ENCODE measurements at places on chromosomes 3 and 15.

- no peak for DNase-seq
Observed at GRCh38 chr3:121817753-121818152, 17.1 kb downstream of the IQCB1 start.

- DNase-seq, result no peak
Observed at GRCh38 chr15:83446417-83446816, 724 bp upstream of the SH3GL3 start.

DNA sequence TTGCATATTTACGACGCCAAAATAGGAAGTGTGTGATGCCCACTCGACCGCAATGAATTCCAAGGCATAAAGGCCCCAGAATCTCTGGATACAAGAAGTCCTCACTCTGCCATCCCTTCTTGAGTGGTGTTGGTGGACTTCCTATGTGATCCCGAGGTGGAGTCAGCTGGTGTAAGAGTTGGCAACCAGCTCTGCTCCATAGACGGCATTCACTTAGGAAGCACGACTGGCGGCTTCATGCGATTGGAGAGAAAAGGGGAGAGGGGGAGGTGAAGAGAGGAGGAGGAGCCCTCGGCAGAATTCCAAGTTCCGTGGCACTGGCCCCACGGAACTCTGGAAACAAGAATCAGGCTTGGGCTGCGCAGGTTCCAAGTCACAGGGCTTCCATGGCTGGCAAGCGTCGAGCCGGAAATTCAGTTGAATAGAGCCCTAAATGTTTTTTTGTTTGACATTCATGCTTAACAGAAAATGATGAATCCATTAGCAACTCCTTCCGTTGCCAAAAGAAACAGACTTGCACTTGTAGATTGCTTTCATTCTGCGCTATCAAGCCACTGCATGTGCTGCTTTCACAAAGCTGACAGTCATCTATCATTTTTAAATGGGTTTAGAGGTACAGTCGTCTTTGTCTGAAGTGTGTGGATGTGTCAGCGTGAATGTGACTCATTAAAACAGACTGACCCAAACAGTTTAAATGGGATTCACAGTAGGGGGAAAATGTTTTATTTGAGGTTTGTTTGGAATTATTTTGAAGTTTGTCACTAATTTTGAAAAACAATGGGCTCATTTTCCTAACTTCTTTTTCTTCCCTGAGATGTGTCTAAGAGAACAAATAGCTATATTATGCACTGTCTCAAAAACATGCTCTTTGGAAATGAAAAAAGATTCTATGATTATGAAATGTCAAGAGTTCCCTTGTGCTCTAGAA lies 428.3 kb upstream of the ATP11B start:
- DNase-seq, result no peak

DNA sequence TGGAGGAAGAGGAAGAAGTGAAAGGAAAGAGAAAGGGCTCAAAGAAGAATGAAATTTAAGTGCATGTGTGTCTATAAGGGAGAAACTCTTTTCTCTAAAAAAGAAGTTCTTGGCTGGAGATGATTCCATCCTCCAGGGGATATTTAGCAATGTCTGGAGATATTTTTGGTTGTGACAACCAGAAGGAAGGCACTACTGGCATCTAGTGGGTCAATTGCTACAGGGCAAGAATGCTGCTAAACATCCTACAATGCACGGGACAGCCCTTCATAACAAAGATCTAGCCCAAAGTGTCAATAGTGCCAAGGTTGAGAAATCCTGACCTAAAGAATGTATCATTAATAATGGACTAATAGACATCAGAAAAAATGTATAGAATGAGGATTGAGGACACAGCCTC lies 57.4 kb upstream of the ST3GAL6 start:
- no peak for DNase-seq

DNA sequence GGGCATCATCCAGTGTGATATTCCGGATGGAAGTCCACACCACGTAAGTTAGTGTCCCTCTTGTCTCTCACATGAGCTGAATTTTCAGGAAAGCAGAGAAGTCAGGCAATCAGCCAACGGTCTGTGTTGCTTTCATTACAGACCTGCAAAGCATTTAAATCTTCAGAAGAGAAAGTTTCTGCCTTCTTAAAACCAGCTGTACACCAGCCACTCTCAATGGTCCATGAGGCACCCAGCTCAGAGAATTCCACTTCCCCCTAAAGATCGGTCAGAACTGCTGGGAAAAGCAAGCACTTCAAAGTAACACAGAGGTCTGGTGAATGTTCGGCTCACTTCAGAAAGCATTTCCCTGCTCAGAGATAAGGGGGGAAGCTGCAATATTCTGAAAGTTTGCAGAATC lies 903.7 kb downstream of the EPHA3 start:
- no peak for DNase-seq

DNA sequence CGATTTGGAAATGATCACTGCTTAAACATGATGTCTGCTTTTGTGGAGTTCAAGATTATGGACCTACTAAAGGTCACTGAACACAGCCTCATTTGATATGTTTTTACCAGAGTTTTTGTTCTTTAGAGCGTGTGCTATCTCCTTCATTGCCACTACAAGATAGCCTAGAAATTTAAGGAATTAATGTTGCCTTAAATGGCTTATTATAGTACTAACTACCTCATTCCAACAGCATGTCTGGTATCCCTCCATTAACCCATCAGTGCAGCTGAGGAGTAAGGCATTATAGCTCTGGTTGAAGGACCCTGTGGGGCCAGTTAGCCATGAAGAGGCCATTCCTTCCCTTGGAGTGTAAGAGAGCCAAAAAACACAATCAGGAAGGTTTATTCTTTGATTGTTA lies 2.3 kb upstream of the FAM43A start:
- DNase-seq, result no peak

DNA sequence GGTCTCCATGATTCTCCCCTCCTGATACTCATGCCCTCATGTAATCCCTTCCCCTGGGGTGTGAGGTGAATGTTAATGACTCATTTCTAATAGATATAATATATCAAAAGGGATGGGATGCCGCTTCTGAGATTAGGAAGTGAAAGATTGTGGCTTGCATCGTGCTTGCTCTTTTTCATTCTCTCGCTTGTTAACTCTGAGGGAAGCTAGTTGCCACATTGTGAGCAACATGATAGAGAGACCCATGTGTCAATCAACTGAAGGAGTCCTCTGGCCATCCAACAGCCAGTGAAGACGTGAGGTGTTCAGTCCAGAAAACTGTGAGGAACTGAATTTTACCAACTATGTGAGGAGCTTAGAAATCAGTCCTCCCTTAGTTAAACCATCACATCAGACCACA lies 28.9 kb upstream of the DRD3 start:
- DNase-seq, result no peak

DNA sequence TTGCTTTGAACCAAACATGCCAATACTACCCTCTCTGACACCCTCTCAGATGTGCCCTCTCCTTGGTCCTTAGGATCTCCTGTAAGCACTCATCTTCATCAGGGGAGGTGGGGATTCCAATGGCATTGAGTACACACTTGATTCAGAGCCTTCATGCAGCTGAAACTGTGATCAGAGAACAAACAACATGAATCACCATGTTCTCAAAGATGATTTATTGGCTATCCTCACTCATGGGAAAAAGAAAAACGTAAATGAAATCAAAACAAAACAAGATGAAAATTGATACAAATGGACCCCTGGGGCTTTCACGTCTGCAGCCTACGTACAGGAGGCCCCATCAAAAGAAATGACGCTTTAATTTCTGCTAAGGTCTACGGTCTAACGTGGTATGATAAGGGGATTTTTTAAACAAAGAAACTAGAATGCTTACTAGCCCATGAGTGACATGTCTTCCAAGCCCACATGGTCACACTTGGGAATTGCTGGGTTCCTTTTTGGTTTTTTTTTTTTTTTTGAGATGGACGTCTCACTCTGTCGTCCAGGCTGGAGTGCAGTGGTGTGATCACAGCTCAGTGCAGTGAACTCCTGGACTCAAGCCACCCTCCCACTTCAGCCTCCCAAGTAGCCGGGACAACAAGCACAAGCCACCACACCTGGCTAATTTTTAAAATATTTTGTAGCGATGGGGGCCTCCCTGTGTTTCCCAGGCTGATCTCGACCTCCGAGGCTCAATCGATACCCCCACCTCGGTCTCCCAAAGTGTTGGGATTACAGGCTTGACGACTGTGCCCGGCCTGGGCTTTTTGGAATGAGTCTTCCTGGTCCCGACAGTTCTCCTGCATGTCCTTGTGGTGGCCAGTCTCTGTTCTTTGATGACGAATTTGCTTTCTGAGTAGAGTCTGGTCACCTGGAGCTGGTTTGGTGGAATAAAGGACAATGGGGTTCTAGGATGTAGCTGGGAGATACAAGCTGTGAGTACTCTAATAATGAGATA lies 202.6 kb downstream of the XXYLT1 start:
- no peak for DNase-seq

DNA sequence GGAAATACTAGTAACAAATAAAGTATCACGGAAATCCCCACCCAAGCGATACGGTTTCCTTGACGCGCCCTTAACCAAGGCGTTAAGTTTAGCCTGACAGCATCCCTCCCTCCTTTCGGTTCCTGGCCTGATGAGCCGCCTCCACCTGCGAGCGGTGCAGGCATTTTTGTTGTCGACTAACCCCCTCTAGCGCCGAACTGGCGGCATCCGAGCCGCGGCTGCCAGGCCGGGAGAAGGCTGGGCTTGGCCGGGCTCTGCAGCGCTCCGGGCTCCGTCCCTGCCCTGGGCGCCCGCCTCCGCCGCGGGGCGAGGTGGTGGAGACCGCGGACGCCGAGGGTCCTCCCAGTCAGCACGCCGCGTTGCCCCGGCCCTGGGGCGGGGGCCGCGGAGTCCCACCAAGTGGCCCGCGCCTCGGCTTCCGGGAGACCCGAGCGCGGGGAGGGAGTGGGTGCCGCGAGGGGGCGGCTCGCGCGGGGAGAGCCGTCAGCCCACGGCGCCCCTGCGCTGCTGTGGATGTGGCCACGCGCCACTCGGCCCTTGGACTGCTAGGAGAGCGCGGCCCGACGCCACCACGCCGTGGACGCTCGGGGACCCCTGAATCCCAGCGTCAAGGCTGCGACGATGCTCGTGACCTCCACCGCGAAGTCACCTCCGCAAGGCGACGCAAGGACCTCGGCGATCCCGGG lies 1.1 kb upstream of the EPHA6 start:
- peak; percentile 61 for DNase-seq

DNA sequence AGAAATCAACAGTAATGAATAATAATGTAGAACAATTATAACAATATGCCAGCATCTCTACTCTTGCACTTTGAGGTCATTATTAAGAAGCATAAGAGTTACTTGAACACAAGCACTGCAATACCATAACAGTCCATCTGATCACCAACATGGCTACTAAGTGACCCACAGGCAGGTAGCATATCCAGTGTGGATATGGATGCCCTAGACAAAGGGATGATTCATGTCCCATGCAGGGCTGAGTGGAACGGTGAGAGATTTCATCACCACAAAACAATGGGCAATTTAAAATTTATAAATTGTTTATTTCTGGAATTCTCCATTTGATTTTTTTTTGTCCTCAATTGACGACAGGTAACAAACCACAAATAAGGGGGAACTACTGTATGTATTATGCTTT lies 107.7 kb upstream of the TSC22D2 start:
- DNase-seq, result no peak

DNA sequence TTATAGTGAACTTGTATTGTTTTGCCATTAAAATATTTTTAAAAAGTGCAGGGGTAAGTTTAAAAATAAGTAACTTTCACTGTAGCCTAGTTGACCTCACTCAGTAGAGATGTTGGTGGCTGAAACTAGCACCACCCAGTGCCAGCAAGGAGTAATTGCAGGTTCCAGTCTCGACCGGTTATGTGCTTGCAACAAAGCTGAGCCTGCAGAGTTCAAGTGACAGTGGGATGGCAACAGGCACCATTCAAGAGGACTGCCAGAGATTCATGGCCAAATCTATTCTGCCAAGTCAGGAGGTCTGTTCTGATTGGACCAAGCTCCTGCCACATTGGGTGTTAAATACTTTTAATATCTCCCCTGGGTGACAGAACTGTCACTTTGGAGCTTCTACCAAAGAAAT lies 2.7 kb downstream of the ADAMTS7 start:
- DNase-seq, result no peak

- no peak for DNase-seq
Observed at GRCh38 chr3:52438579-52439425, 6.1 kb downstream of the SEMA3G start.

GRCh38 chr3:192449036-192449435 lies 278.3 kb downstream of the FGF12 start:
- DNase-seq, result no peak

DNA sequence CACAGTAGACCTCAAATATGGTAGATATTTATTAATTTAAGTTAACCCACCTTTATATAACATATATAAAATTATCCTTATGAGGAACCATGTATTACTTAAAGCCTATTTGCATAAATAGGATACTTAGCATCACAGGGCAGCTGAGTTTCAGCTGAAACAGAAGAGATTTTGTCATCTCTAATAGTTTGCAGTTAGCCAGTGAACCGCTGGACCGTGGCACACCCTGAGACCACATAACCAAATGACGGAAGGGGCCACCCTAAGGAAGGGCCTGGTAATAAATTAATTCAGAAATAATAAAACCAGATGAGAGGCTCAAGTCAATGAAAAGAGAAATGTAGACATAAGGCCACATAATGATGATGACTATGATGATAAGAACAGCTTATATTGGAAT lies 107.7 kb downstream of the MYO5A start:
- no peak for DNase-seq

DNA sequence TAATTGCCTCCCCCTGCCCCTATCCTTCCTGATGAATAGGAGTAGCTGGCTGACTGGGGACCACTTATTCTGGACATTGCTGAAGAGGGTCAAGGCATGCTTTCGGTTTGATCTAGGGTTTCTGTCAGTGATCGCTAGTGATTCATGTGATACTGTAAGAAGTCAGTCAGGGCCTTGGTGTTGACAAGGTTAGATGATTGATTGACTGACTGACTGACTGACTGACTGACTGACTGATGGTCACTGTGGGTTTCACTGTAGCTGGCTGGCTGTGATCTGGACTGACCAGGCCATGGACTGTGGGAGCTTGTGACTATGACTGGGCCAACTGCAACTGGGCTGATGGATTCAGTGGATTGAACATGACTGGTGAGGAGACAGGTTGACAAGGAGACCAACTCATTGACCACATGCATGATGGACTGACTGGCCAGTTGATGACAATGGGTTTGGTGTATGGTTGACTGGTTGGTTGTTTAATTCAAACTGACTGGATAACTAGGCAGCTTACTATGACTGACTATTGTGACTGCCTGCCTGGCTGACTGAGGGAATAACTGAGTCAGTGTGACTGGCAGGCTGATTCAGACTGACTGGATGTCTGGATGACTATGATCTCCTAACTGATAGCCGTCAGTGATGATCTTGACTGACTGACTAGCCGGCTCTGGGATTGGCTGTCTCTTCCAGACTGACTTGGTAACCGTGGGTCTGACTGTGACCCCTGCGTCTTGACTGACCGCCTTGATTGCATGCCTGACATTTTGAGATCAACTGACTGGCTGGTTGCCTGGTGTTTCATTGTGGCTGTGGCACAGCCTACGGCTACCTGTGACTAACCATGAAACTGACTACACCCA lies 509.9 kb downstream of the SHQ1 start:
- DNase-seq, result no peak

- no peak for DNase-seq
Observed at GRCh38 chr3:42078677-42079076, 12.5 kb upstream of the TRAK1 start.

- no peak for DNase-seq
Observed at GRCh38 chr3:139532976-139533375, 6.6 kb downstream of the RBP1 start.

- no peak for DNase-seq
Observed at GRCh38 chr3:195046441-195046840, 224.5 kb downstream of the XXYLT1 start.

GRCh38 chr3:187642861-187643260 lies 27.3 kb downstream of the SST start:
- no peak for DNase-seq

Data from GM12892 (cell line).